ENCODE measurements at places on chromosomes 12 and 14.

GRCh38 chr12:105245291-105245690, 9.3 kb upstream of the APPL2 start:
- no peak for DNase-seq

GRCh38 chr14:52781629-52782028, 9.8 kb downstream of the GNPNAT1 start:
- DNase-seq: no peak

DNA sequence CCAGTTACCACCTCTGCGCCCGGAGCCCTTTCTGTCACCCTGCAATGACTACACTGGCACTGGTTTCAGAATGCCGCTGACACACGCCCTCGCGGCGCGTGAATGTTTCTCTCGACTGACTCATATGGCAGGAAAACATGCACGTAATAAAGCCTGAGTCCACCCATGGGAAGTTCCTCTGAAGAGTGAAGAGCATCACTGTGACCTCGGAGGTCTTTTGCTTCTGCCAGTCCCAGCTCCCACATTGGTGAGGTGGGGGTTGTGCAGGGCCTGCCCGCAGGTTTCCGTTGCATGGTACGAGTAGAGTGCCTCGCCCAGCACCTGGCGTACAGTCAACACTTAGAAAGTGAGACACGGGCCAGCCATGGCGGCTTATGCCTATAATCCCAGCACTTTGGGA, 11.1 kb upstream of the SLC6A12 start:
- DNase-seq: no peak

GRCh38 chr14:103625356-103626095, 3.5 kb upstream of the KLC1 start:
- no peak for DNase-seq
